ENCODE measurements at places on chromosomes 3 and 15. TPM values are rescaled to one million over a fixed set of nuclear protein-coding genes. Genes with fewer than 3 reads are reported as not detected.

DNA sequence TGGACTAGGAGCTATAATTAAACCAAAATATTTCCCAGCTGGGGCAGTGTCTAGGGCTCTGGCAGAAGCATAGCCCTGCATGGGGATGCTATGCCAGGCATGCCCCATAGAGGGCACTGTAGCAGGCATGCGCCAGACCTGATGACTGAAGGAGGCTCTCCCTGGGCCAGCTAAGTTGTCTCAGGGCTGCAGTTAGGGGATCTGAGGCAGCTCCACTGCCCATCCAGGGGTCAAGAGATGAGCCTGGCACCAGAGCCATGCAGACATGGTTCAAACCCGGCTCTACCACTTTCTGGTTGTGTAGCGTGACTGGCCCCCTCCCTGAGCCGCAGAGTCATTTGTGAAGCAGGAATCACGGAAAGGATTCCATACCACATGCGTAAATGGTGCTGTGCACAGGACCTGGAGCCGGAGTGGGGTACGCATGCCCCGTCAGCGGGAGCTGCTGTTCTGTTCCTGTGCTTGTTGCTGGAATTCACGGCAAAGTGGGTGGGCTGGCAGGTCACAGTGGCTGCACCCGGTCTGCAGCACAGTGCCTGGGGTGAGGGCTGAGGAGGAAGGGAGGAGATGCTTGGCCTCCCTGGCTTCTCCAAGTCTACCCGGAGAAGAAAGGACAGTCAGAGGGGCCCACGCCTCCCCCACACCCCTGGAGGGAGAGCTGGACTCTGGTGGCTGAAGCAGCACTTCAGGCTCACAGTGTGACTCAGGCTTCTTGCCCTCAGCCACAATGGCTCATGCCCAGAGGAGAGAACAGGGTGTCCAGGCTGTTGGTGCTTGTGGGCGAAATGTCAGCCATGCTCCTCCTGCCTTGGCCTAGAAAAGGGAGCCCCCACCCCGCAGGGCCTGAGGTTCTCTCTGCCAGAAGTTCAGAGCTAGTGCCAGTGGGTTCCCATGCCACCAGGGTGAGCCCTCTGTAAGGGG lies 43.1 kb downstream of the DNASE1L3 start:
- peak; percentile 84 for DNase-seq

GRCh38 chr3:151328298-151328995 lies 902 bp downstream of the P2RY13 start:
- no peak for DNase-seq

DNA sequence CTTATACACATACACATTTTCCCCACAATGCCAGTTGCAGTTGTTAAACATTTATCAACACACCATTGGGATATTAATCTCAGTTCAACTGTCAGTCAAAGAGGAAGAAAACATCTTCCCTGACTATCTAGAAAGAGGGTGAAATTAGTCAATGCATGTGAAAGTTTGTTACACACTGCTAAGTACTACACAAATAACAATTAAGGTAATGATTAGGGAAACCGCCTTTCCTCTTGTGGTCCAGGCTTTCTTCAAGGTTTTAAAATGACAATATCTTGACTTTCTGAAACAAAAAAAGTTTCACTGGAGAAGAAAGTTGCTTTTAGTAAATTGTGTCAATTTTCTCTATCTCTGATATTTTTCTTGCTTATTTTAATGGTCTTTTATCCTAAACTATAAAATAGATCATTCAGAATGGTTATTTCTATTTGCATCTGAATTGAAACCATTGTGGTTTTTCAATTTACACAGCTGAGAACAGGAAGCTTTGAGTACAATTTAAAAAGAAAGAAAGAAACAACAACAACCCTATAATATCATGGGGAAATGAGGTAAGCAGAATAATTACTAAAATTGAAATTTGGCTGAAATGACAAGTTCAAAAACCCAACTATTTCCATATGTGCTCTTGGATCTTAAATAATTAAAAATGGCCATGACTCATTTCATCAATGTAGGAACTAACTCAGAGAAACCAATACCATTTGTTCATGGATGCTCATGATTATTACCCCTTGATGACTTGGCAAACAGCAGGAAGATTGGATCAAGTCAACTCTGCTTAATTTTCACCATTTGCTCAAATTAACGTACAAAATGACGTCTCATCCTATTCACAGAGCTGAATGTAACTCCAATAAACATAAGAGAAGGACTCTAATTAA lies 31.7 kb downstream of the GPR149 start:
- no peak for DNase-seq

- DNase-seq: no peak
Observed at GRCh38 chr3:13613343-13614190, 64.6 kb downstream of the FBLN2 start.

DNA sequence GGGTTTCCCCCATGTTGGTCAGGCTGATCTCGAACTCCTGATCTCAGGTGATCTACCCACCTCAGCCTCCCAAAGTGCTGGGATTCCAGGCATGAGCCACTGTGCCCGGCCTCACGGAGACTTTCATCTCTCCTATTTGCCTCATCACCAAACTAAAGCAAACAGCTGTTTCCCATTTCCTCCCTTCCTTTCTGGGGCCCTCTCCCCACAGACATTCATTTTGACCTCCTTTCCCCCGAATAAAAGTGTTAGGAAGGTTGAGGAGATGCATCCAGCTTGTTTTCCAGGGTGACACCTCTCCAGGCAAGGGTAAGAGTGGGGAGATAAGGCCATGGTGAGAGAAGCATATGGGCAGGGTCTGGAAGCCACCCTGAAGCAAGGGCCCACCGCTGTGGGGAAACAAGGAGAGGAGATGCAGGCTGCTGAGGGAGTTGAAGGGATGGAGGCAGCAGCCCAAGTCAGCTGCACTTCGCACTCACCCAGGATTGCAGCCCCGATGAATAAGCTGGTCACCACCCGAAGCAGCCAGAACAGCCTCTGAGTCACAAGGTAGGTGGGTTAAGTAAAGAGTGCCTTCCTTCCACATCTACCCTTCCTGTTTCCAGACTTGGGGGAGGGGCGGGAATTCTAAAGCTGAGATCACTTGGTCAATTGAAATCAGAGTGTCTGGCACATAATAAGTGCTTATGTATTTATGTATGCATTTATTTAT lies 7.7 kb downstream of the DUOXA2 start:
- no peak for DNase-seq

GRCh38 chr15:61038910-61039309 lies 190.2 kb downstream of the RORA start:
- DNase-seq: no peak

GRCh38 chr3:16326724-16327349 lies 61.8 kb downstream of the OXNAD1 start:
- no peak for DNase-seq

- DNase-seq: no peak
Observed at GRCh38 chr3:35641920-35642527, 2.7 kb downstream of the ARPP21 start.

- no peak for DNase-seq
Observed at GRCh38 chr3:99877031-99877579, 59.4 kb downstream of the CMSS1 start.

DNA sequence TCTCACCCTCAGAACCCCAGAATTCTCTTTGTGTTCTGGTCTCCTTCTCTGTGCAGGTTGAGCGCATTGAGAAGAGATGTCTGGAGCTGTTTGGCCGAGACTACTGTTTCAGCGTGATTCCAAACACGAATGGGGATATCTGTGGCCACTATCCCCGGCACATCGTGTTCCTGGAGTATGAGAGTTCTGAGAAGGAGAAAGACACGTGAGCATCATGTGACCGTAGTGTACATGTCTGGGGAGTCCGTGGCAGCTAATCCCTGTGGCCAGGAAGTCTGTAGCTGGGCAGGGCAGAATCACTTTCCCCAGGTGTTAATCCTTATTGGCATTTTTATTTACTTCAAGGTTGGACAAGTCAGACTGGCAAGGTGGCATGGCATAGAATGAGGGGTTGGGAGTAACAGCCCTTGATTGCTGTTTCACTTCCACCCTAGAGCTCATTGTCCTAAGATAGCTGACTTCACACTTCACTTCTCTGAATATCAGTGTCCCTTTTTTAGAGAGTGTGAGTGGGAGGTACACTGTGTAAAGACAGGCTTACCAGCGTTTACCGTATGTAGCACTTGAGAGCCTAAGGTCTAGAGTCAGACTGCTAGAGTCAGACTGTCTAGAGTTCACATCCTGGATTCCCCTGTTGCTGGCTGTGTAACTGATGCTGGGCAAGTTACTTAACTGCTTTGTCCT lies 4.4 kb downstream of the MTMR14 start:
- no peak for DNase-seq

GRCh38 chr15:101827257-101827656 lies 15.3 kb downstream of the OR4F15 start:
- no peak for DNase-seq

DNA sequence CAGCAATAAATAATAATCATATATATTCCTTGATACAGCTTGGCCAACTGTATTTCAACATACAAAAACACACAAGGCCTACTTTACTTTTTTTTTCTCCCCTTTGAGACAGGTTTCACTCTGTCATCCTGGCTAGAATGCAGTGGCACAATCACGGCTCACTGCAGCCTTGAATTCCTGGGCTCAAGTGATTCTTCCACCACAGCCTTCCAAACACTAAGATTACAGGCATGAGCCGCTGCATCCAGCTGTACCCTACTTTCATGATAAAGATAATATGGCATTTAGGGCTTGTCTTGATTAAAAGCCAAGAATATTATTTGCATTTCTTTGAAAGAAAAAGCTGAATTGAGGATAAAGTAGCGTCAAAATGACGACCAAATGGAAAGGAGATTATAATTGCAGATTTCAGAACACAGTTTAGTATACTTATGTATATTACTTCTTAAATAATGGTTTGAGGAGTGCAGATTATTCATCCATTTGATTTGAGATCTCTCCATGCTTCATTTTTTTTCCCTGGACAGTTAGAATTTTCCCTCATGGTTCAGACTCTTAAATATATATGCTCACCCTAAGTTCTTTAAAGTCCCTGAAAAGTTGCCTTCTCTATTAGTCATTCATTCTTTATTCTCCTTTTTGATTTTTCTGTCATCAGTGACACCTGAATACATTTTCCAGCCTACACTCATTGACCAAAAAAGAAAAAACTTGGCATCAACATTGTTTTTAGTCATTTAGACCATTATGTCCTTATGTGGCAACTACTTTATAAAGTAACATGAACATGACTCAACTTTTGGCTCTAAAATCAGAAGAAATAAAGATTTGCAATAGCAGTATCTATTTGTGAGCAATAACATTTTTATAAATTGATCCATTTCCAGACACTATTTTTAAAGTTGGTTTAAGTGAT lies 48.5 kb upstream of the MLF1 start:
- no peak for DNase-seq

DNA sequence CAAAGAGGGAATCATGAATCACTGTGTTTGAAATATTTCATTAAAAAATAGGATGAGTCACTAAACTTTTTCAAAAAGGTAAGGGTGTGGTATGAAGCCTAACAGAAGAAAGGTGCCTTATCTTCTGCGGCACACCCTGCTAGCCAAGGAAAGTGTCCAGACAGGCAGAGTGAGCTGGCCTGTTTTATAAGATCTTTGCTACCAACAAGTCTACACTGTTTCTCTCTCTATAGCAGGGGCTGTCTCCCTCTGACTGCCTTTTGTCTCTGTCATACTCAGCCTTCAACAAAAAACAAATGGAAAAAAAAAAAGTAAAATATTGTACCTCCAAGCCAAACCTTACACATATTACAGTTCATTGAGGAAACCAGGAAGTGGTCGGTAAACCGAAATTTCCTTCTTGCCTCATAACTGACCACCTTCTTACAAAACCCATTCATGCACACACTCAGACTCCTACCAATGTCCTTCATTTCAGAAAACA lies 9.1 kb downstream of the ZDHHC3 start:
- no peak for DNase-seq

GRCh38 chr15:92395098-92395635 lies 1.5 kb downstream of the ST8SIA2 start:
- DNase-seq: no peak

DNA sequence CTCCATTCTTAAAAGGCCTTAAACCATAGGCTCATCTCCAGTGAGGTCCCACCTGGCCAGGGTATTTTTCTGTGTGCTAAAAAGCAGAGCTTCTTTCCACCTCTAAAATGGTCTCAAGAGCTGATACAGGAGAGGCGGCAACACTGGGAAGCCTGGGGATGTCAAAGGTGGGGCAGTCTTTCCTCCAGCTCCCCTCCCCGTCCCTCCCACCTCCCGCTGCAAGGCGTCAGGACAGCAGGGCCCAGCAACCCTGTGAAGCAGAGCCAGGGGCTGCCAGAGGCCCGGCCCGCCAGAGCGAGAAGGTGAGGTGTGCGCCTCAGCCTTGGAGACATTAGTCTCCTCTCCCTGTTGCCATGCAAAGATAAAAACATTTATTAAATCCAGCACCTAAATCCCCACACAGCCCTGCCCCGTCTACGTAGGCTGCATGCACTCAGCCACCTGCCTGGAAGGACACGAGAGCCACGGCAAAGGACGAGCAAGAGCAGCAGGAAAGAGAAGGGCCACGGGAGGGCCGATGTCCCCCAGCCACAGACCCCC lies 75.6 kb downstream of the FAM174B start:
- no peak for DNase-seq

DNA sequence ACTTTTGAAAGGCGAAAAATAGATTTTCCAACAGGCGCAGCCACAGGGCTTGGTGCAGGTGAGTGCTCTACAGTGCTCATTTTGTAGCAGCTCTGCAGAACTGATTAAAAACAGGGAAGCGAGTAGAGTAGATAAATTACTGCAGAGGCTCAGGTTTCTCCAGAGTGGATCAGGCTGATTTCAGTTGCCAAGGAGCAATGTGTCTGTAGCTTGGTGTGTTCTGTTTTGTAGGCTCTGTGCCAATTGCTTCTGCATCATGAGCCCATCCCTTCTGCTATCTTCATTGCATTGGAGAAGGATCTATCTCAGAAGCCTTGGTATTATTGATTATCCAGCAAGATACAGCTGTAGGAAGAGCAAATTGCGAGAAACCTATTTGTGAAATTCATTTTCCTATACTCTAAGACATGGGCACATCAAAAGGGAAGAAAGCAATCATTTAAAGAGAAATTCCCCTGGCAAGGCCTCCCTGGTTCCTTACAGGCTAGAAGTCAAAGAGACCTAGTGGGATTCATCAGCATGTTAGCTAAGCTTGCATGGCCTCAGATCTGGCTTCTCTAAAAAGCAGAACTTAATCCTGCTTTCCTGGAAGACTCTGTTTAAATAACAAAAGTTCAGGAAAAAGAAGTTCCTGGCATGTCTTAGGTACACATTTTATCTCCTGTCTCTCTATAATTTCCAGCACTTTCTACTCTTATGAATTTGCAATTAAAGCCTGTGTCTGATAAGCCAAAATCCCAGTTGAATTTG lies 432.4 kb upstream of the ATP10A start:
- DNase-seq: no peak

Gene C2CD4B
- total RNA-seq: 1.4 TPM

Gene CNBP
- total RNA-seq: 368 TPM

Gene RBM15B
- total RNA-seq: 15.0 TPM

Gene RETNLB
- not detected for total RNA-seq

Gene ZNF80
- total RNA-seq: not detected

Gene FOXB1
- not detected for total RNA-seq

Gene CFAP44
- 3.7 TPM for total RNA-seq

Gene KLHL40
- total RNA-seq: 0.22 TPM

Data from right cardiac atrium (tissue), 5 donors.